ENCODE measurements at places on chromosomes 11 and 22.

DNA sequence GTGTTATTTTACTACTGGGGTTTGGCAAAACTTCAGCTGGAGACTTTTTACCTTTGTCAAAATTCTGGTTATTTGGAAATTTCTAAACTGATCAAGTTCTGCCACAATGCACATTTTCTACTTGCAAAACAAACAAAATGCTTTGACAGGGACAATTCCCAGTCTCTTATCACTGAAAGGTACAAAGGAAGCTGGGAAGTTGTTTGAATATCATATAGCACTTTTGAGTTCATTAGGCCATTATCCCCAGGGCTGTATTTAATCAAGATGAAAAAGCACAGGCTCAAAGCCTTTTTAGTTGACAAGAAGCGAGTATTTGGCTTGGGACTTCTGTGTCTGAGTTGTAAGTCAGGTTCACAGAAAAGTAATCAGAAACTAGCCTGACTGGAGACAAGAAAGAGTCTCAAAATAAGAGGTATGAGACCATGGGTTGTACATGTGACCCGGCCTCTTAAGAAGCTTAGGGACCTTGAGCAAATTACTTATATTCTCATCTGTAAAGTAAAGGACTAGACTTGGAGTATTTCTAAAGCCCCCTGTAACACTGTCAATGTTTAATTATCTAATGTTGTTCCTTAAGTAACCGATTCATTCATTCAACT lies 2.9 kb upstream of the HORMAD2 start:
- DNase-seq: no peak

GRCh38 chr11:120183701-120184141 lies 27.1 kb upstream of the OAF start:
- DNase-seq: no peak

GRCh38 chr11:102874852-102875251 lies at the start of gene MMP12:
Gene MMP12, minus strand, starts transcription at chr11:102874982. Its CDS starts 45 bp downstream, at chr11:102874937.
- no peak for DNase-seq

DNA sequence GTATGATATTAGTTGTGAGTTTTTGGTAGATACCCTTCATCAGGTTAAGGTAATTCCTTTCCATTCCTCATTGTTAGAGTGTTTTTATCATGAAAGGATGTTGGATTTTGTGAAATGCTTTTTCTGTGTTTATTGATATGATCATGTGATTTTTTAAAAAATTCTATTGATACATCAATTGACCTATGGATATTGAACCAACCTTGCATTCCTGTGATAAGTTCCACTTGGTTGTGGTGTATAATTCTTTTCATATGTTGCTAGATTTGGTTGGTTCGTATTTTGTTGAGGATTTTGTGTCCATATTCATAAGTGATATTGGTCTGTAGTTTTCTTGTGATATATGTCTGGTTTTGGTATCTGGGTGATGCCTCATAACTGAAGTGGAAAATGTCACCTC lies 6.7 kb downstream of the ANKRD13D start:
- no peak for DNase-seq

- peak; percentile 88 for DNase-seq
These were observed at the start of gene PRRG4 for GRCh38 chr11:32829680-32830412. Gene PRRG4, plus strand, starts transcription at chr11:32829927. Its CDS starts 603 bp downstream, at chr11:32830530.

DNA sequence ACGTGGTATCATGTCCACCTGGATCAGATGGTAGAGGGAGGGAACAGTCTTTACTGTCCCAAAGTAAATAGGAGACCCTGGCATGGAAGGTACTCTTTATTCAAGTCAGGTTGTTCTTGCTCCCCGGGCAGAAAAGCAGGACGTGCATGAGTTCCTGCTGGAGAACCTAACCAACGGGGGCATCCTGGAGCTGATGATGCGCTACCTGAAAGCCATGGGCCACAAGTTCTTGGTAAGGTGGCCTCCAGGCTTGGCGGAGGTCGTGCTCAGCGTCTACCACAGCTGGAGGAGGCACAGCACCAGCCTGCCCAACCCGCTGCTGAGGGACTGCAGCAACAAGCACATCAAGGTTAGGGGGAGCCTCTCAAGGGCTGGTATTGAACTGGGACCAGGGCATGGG lies 48.7 kb downstream of the CABIN1 start:
- no peak for DNase-seq

DNA sequence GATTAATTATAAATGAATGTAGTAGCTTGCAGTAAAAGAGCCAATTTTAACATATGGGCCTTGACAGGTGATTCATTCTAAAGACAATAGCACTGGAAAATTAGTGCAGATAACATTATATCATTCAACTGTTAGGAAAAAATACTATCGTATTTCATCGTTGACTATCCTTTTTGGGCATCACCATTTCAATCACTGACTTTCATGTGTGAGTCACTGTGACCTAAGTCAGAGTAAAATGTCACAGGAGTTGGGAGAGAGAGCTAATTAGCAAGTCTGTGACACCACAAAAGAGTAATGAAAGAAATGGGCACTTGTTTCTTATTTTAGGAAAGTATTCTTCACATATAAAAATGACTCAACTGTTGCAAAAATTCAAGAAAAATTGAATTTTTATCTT lies 253.8 kb upstream of the CNTN5 start:
- no peak for DNase-seq

- DNase-seq: no peak
These were observed 18.4 kb upstream of the RPS3 start for GRCh38 chr11:75380716-75381420.

DNA sequence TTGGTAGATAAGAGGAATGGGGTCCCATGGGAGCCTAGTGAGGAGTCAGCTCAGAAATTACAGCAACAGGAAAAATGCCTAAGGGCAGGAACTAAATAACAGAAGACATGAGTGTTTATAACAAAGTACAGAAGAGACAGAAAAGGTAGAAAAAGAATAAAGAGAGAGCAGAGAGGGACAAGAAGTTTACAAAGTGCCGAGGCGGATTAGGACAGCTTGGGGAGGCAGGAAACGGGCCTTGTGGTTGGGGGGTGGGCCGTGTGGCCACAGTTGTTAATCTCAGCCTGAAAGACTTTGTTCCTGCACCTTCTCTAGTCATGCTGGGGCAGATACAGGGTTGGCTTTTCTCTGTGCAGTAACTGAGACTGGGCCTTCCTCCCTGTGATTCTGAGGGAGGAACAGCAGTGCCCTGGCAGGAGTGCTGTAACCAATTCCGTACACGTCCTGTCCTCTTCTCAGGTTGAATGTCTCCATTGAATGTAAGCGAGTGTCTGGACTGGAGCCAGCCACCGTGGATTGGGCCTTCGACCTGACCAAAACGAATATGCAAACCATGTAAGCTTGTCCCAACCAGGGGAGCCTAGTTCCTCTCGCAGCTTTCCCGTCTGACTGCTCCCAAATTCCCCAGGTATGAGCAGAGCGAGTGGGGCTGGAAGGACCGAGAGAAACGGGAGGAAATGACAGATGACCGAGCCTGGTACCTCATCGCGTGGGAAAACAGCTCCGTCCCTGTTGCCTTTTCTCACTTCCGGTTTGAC lies 13.2 kb downstream of the NAA40 start:
- peak; percentile 57 for DNase-seq

DNA sequence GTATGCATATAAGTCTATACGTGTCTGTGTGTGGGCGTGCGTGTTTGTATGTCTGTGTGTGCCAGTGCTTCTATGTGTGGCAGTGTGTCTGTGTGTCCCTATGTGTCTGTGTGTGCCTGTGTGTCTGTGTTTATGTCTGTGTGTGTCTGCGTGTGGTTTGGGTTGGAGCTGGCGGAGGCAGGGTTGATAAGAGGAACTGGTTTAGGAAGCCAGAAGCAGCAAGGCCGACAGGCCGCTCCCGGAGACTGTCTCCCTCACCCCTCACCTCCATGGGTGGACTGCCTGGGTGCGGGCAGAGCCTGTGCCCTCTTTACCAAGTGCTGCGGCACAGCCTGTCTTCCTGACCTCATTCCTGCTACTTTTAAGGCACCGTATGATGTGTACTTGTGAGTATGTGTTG lies 327.1 kb upstream of the B3GAT1 start:
- no peak for DNase-seq

DNA sequence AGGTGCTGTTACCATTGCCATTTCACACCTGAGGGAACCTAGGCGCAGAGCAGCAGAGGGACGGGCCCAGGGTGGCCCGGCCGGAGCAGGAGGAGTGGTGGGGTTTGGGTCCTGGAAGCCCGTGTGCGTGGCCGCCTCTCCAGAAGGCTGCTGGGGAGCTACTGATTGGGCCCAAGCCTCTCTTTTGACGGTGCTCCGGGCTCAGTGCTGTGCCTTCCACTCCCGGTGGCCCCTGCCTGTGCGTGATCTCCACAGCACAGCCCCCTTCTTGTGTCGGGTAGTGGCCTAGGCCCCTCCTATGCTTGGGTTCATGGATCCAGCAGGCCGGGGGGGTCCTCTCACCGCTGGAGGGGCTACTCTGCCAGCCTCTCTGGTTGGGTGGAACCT lies 41.0 kb downstream of the SMIM38 start:
- no peak for DNase-seq

DNA sequence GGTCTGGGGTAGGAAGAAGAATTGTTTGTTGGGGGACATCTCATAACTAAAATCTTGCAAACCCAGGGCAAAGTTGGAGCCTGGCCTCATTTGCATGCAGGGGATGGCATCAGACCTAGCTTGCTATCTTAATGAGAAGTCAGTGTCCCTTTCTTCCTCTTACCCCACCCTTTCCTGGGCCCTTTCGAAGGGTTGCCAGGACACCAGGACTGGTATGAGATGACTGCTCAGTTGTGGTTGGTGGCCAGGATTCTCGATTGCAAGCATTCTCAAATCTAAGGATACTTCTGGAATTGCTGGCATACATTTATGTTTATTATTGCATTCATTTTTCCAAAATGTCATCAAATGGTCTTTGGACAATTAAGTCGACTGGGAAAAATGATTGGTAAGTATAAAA lies 131.0 kb downstream of the SLC1A2 start:
- no peak for DNase-seq
